Left lobe of liver (tissue), 2 donors: ENCODE measurements at places on chromosomes 2 and 18.
A peak's percentile ranks its signal among the peaks of the same experiment; 100 is the strongest.

DNA sequence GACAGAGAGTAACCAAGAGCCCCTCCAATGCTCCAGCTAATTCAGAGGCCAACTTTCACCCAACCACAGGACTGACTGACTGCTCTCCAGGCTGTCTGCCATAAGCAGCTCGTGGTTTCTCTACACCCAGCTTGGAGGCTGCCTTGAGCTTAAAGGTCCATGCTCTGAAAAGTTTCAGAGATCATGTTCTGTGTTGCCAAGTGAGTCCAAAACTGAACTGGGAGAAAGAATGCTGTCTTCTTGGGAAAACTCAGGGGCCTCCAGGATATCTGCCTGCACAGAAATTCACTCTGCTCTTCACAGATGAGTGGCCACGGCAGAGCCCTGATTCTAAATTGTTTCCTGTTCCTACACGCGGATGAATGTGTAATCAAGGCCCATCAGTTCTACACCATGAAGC is 51.1 kb downstream of the LPIN2 start:
- DNase-seq, result no peak

DNA sequence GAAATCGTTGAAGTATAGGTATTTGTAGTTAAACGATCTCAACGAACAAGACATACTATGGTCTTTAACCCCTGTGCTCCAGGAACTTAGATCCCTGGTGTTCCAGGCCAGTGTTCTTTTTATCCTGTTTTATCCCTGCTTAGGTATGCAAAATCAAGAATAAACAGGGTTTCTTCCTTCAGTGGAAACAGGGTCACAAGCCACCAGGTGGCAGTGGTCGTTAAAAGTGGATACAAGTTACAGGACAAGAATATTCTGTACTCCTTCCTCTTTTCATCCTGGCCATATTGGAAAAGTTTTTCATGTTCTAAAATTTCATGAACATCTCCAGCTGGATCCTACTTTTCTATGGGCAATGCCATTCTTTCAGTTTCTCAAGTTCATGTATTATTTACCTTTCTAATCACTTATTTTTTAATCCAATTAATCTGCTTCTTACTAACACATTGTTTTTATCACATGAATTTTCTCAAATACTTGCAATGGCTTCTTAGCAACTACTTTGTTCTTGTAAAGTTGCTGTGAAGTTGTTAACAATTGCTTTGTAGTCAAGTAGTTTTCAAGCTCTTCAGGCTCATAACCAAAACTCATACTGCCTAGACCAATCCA is 16.4 kb upstream of the HNMT start:
- DNase-seq, result peak; percentile 75

DNA sequence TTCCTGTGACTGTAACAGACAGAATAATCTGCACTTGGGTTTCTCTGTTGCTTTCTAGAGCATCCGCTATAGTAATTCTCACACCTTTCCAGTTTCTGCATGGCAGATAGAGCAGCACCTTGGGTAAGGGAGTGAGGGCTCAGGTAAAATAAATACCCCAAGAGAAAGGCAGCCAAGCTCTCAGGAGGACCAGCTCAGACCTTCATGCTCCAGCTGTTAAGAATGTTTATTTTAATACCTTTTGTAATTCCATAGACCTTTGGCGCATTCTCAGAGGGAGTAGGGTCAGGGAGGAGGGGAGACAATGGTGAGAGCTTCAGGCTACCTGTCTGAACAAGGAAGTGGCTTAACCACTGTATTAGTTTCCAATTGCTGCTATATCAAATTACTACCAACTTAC is 16.2 kb upstream of the TMEM178A start:
- DNase-seq, result no peak

DNA sequence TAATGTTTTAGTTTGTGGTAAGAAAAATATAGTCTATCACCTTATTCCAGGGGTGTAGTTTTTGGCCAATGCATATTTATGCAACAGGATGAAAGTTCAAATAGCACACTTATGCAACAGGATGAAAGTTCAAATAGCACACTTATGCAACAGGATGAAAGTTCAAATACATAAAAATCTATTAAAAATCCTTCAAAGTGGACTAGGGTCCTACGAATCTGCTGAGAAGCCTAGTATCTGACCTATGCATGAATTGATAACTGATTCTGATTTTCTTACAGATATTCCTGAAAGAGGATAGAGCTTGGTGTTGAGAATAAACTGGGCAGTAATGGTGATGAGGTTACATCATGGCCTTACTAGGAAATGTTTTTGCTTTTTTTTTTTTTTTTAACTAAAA is 2.8 kb downstream of the PECR start:
- no peak for DNase-seq

GRCh38 chr2:145905371-145905770 is 1385.5 kb upstream of the ZEB2 start:
- DNase-seq, result no peak

GRCh38 chr2:118853651-118854291 is 6.3 kb upstream of the EN1 start:
- no peak for DNase-seq

- DNase-seq, result no peak
Measured at GRCh38 chr18:56702946-56703345, 51.8 kb downstream of the WDR7 start.

DNA sequence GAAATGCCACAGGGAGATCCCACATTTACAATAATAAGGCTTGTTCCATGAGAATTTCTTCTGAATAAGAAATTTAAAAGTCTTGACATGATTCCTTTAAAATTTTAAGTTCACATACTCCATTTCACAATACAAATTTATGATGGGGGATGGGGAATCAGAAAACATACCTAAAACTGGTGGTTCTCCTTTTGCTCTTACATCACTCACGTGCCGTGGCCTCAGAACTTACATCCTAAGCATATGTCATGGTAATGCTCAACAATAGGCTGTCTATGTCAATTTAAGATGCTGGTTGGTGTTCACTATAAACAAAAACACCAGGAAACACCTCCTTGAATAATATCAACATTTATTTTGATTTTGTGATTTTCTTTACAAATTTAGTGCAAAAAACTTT is 12.8 kb downstream of the UPP2 start:
- no peak for DNase-seq

DNA sequence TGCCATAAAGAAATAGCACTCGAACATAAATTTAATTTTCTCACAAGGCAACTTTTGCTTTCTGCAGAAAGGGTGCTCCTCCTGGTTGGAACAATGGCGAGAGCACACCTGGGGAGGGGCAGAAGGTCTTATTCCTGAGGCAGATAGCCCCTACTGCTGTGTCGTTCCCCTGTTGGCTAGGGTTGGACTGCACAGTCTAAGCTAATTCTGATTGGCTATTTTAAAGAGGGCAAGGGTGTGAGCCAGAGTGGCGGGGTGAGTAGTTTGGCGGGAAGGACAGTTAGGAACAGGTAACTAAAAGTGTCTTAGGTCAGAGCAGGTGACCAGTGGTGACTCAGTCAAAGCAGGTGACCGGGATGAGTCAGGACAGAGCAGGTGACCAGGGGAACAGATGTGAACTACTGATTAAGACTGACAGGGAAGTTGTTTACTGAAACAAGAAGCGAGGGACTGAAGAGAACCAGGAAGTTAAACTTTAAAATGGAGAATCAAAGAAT is 49.7 kb upstream of the AGAP1 start:
- no peak for DNase-seq

- DNase-seq, result no peak
Measured at GRCh38 chr18:8816816-8817215, 111.5 kb downstream of the MTCL1 start.

- DNase-seq, result no peak
Measured at GRCh38 chr2:7083580-7084509, 166.6 kb downstream of the RNF144A start.

GRCh38 chr2:33680644-33681363 is 81.7 kb upstream of the FAM98A start:
- no peak for DNase-seq

DNA sequence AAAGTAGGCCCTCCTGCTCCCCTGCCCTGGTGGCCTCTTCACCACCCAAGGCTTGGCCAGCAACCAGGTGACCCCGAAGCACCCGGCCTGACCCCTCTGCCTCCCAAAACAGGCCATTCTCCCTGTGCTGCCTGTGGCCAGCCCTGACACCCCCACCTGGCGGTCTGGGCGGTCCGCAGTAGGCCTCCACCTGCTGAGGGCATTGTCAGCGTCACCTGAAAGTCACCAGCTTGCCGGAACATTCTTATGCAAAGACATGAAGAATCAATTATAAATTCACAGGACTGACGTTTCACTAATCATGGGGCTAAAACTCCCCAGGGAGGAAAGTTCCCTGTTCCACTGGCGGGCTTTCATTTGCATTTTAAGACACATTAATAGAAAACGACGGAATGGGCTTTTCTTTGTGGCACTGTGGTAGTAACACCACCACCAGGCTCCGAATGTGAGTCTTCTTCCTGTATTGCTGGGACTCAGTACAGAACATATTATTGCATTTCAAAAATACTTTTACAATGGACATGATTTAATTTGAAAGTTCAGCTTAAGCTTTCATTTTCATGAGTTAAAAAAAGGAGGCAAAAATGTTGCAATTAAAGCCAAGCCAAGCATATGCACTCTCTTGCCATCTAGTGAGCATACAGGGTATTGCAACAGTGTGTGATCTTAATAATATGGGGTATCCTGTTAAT is 57.4 kb downstream of the ADI1 start:
- no peak for DNase-seq

- DNase-seq, result no peak
Measured at GRCh38 chr18:58175122-58175785, 131.2 kb downstream of the NEDD4L start.

DNA sequence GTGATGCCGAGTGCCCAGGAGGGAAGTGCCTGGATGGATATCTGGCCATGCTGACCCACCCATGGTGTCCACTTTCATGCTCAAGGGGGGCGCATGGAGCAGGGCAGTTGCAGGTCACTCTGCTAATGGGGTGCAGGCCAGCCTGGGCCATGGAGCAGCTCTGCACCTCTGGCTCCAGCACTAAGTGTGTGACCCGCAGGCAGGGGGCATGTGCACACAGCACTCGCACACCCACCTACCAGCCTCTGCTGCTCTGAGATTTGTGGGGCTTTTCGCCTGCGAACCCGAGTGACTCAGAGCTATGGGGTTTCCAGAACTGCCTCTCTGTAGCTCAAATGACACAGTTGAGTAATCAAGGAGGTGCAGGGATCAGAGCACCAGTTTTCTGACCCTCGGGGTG is 66.2 kb downstream of the CYP26B1 start:
- DNase-seq, result no peak

GRCh38 chr2:19476327-19476726 is 117.9 kb upstream of the OSR1 start:
- DNase-seq, result no peak

DNA sequence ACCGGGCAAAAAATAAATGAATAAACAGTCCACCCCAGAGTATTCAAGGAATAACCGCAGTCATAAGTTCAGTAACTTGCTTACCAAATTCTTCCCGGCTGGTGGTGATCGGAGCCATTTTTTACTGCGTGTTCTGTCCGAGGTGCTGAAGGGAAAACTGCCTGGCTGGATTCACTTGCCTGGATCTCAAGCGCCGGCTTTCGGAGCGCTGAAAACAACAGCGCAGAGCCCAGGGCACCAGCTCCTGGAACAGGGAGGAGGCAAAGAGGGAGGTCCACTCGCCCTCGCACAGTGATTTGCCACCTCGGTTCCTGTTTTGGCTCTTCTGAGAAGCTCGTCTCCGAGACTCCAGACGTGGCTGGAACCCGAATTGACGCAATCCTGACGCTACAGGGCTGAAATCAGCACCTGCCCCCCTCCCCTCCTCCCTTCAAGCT is at the start of gene SYT4:
Gene SYT4, minus strand, starts transcription at position 327 of the 437 bp plus-strand sequence. Its CDS starts 209 bp downstream, at position 118.
- DNase-seq, result peak; percentile 59

DNA sequence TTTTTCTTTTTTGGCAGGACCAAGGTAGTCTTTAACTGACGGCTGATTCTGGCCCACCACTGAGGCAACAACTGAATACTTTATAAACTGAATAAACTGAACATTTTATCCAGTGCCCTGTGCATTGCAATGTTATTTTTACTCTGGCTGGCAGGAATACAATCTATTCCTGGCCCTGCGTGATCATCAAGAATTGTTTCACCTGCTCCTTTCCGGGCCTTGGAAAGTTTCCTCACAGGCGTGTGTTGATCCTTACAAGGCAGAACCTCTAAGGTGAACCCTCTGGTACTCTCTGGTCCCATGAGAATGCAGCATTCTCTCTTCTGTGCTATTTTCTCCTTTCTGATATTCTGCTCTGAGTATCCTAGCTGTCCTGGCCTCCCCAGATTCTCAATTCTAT is 113.7 kb upstream of the KLHL29 start:
- DNase-seq, result no peak

DNA sequence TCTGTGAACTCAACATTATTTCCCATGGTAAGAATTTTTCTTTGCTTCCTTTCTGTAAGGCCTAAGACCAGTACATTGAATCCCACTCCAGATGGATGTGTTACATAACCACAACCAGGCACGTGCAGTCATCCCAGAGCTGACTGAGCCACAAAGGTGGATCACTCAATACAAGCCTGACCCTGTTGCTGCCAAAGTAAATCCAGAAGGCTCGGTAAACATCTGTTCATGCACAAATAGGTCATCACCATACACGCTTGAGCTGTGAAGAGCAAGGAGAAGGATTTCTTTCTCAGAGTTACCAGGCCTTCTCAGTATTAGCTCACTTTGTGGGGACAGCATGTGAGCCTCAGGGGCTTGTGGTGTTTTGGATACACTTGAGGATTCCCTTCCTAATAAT is 791.4 kb upstream of the FANCL start:
- no peak for DNase-seq
